ENCODE measurements at places on chromosomes 3 and 15.

GRCh38 chr15:67690936-67691335, 134.4 kb upstream of the SKOR1 start:
- no peak for DNase-seq

- peak; percentile 90 for DNase-seq
Observed at GRCh38 chr15:71114887-71115566, at the start of gene THSD4. TSS of gene THSD4 (plus strand) at chr15:71115471.

DNA sequence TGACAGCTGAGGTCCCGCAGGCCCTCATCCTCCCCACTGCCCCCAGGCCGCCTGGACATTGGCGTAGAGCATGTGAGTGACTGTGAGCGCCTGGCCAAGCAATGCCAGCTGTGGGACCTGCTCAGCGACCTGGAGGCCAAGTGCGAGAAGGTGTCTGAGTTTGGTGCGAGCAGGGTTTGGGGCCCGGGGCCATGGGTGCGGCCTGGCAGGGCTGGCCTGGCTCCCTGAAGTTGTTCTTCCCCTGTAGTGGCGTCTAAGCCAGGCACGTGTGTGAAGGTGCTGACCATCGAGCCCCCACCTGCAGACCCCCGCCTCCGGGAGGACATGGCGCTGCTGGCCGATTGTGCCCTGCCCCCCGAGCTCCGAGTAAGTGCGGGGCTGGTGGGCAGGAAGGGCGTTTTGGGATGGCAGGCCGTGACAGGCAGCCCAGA, 4.2 kb downstream of the ABTB1 start:
- DNase-seq, result peak; percentile 74

- DNase-seq, result no peak
Observed at GRCh38 chr3:123226549-123226948, 24.8 kb downstream of the SEC22A start.

GRCh38 chr3:147099076-147099475, 307.3 kb downstream of the ZIC4 start:
- no peak for DNase-seq

- DNase-seq, result no peak
Observed at GRCh38 chr3:31960793-31961431, 20.1 kb downstream of the OSBPL10 start.

DNA sequence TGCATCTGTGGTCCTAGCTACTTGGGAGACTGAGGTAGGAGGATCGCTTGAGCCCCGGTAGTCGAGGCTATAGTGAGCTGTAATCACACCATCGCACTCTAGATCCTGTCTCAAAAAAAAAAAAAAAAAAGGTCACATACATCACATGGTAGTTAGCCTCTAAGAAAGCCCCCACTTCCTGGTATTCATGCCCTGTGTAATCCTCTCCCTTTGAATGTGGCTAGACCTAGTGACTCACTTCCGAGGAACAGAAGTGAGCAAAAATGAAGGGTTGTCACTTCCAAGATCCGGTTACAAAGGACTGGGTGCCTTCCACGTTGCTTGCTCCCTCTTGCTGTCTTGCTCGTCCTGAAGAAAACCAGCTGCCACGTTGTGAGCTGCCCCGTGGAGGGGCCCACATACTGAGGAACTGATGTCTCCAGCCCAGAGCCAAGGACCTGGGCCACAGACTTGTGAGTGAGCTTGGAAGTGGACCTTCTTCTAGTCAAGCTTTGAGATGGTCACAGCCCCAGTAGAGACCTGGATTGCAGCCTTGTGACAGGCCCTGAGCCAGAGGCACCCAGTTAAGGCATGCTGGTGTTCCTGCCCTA, 12.6 kb upstream of the LCTL start:
- DNase-seq, result no peak

DNA sequence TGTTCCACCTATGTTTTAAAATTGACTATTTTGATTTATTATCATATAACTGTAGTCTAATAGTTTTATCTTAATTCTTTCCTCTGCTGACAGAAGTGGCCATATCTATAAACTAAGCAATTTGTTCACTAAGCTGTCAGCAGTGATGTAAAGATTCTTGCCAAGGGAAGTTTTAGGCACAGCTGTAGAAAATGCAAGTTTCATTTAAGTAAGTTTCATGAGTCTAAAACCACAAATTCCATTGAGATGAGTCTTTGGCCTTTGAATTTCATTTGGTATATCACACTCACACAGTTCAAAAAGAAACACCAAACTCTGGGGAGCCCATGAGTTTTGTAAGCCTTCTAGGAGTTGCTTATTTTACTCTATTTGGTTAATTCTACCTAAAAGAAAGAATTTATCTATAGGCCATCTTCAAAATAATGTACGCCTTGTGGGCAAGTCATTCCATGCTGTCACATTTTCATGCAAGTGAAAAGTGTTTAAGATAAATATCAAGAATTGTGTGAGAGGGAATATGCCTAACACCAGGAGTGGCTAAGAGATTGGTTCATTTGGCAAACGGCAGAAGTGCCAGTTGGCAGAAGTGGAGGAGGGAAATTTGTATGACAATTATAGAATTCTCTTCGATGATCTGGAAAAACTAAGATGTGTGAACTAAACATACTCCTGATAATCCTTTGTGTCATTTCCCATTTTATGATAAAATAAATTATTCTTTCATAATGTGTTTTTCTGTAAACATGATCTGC, 292.9 kb downstream of the ZIC4 start:
- DNase-seq, result no peak

- no peak for DNase-seq
Observed at GRCh38 chr3:71806736-71807135, 21.8 kb upstream of the PROK2 start.

GRCh38 chr3:128311441-128311844, 155.2 kb downstream of the DNAJB8 start:
- no peak for DNase-seq

DNA sequence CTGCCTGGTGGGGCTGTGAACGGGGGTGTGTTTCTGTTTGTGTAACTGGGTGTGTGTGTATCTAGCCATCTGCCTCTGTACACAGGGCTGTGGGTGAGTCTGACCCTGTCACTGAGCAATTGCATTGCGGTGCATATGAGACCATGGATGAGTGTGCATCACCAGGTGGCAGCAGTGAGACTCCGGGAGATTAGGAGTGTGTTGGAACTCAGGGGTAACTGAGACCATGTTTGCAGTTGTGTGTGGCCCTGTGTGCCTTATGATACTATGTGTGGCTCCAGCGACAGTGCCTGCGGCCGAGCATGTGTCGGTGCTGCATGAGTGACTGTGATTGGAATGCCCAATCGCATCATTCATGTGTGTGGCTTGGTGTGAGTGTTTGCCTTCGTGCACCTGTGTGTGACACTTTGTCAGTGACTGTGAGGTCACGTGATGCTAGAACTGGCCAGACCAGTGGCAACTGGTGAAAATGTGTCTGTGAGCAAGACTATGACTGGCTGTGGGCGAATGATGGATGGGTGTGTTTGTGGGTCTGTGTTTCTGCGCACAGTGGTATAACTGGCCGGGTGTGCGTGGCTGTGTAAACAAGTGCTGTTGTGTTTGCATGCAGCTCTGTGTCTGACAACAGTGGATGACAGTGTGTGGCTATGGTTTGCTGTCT, 14.0 kb downstream of the VILL start:
- peak; percentile 68 for DNase-seq

DNA sequence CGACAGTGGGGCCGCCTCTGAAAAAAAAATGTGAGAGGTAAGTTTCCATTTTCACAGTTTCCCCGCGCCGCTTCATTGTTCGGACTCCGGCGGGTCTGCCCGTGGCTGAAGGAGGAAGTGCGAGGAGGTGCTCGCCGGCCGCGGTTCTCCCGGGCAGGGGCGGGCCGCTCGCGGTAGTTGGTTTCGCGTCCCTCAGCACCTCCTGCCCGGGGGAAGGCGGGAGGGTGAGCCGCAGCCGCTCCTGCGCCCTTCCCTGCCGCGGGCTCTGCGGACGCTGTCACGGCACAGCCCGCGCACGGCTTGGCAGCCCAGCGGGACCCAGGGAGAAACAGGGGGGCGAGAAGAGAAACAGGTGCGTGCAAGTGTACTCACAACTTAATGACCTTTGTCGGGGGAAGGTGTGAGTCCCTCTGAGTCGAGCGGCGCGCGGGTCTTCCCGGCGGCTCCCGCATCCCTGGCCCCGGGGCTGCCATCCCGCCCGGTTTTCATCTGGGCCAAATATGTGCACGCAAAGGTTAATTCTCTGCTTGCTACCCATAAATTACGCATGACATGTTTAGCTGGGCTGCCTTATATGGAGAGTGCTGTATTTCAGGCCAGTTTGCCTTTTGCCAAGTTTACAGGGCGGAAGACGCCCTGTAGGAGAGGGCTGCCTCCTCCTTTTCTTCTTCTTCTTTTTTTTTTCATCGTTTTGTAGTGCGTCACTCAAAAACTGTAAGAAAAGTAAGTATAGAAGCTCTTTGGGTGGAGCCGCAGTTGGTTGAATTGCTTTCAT, 514 bp downstream of the MBNL1 start:
- peak; percentile 96 for DNase-seq

DNA sequence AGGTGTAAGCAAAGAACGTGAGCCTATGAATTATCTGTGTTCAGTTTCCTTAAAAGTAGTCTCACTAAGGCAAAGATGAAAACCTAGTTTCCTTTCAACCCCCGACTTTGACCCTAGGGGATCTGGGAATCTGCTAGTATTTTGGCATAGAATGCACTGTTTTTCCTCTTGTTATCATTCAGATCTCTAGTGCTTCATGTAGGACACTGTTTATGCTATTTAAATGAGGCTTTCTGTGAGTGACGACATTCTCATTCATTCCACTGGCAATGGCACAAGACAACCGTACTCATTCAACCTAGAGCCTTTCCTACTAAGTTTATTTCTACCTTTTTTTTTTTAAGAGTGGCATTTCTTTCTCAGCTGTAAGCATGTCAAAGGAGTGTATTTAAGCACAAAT, 67.0 kb downstream of the CHAC1 start:
- DNase-seq, result no peak

DNA sequence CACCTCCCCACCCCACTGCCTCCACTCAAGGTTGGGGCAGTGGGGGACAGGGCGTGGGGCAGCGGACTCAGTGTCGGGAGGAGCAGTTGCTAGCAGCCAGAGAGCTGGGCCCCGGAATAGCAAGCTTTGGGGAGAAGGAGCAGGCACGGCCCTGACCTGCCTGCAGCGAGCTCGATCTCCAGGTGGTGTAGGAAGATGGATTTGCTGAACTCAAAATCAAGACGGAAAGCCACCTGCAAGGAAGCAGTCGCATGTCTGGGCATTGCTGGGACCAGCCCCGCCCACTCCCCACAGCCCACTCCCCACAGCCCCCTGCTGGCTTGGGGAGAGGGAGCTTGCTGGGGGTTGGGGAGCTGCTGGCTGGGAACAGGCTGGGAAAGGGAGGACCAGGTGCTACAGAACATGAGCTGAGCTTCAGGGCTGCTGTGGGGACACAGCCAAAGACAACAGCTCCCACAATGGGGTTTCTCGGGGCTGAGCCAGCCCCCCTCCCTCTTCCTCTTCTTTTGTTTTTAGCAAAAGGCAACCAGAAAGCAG, 38.0 kb downstream of the FEM1B start:
- DNase-seq, result no peak

DNA sequence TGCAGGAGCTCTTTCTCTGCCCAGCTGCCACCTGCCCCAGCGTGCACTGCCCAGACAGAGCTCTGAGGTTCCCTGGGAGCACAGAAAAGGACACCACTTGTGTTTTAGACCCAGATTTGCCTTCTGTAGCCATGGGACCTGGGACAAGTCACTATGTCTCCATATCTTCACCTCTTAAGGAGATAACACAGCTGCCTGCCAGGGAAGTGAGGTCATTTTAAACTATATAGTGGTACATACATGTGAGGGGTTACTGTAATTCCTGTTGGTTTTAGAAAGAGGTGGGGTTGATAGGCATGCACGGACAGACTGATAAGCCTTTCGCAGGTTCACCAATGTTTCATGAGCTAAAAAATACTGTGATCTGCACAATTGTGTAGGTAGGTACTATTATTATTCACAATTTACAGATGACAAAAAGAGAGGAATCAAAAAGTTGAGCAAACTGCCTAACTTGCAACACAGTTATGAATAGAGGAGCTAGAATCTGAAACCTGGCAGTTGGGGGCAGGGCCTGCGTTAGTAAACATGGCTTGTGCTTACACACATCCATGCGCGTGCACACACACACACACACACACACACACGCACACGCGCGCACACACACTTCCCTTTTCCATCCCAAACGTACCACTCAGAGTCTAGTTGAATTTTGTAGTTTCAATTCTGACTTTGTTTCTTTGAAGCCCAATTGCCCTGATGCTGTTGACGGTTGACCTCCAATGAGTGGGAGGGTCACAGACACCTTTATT, 193.6 kb downstream of the FAM43A start:
- no peak for DNase-seq

DNA sequence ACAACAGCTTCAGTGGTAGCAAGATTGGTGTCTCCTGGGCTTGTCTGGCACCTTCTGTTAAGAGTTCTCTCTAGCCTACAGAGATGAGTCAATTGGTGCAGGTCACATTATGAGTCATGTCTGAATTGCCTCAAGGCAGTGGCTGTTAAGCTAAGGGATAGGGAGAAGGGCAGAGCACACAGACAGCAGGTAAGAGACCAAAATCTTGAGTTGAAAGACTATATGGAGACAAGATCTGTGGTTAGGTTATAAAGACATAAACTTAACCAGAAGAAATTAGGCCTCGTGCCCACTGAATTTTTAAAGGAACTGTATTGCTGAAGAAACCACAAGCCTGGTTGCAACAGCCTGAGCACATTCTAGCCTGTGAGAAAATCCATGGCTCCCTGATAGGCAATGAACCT, 19.2 kb upstream of the KPNA1 start:
- DNase-seq, result no peak

DNA sequence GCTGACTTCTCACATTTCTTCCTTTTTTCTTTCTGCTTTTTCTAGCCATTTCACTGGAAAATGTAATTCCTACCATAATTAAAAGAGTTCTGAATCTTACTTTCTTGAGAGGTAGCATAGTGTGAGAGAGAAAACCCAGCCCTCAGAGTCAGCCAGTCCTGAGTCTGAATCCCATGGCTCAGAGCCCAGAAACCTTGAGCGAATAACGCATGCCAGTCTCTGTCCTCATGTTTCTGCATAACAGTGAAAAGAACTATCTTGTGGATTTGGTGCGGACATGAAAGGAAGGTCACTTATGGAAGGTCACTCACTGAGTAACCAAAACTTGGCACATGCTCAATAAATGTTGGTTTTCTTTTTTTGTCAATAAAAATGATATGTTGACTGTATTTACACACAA, 29.3 kb upstream of the SLCO3A1 start:
- DNase-seq, result peak; percentile 62

GRCh38 chr3:62355703-62356102, 17.6 kb downstream of the FEZF2 start:
- no peak for DNase-seq

DNA sequence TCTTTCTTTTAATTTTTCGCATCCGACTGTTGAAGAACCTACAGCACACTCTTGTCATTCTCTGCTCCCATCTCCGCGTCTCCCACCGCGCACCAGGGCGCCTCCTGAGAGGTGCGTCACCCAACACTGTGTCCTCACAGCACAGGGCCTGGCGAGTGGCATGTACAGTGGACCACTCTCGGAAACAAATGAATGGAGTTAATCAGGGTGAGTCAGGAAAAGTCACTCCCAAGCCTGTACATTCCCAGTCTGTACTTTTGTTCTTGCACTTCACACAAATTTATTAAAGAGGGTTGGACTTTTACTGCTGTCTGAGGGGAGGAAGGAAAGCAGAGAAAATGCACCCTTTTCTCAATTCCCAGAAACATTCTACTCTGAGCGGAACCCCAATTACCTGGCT, 625 bp downstream of the COL6A6 start:
- DNase-seq, result peak; percentile 25

All from left lung (tissue), 14 donors.